ENCODE measurements at places on chromosomes 1 and 21.

DNA sequence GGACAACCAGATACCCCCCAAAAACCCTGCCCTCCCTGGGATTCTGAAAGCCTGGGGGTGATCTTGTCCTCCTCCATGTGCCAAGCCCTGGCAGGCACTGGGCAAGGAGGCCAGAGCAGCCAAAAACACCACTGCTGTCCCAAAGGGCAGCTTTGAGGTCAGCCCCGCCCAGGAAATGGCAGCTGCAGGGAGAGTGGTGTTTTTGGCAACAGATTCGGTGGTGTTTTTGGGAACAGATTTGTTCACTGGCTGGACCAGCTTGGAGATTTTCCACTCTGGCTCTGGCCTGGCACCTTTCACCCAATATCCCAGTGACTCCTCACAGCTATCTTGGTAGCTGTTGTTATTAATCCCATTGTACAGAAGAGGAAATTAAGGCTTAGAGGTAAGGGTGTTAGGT is 34.7 kb downstream of the LRP8 start:
- no peak overlapping the region for H3K4me3 ChIP-seq
- H3K36me3 ChIP-seq = no peaks in the 10 kb centered on the region
- H3K27ac ChIP-seq = no peak overlapping the region
- H3K4me1 ChIP-seq = peaks cover 53% of the 10 kb centered on the region

- H3K4me1 ChIP-seq = peaks cover 10% of the 10 kb centered on the region
- H3K36me3 ChIP-seq = no peaks in the 10 kb centered on the region
- H3K4me3 ChIP-seq = no peak overlapping the region
Observed at GRCh38 chr1:32920833-32921232, 19.6 kb upstream of the TMEM54 start.

- DNase-seq = no peak
- no peaks in the 10 kb centered on the region for H3K27me3 ChIP-seq
- H3K4me1 ChIP-seq = peaks cover 8% of the 10 kb centered on the region
- no peak overlapping the region for H3K27ac ChIP-seq
Observed at GRCh38 chr1:53378932-53379661, 51.2 kb upstream of the LRP8 start.

DNA sequence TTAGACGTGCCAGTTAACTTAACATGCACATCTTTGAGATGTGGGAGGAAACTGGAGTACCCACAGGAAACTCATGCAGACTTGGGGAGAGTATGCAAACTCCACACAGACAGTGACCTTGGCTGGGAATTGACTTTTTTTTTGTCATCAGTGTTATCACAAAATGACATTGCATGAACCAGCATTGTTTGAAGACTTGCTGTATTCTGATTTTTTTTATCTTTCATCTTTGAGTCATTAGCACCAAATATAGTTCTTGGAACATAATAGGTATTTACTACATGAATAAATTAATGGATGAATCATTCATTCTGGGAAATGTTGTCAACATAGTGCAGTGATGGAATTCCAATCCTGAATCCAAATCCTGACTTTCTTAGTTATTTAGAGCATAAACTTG is 77.0 kb downstream of the ATF6 start:
- no peak overlapping the region for H3K4me3 ChIP-seq
- H3K27ac ChIP-seq = no peak overlapping the region
- no peaks in the 10 kb centered on the region for H3K36me3 ChIP-seq
- peaks cover 27% of the 10 kb centered on the region for H3K4me1 ChIP-seq
- DNase-seq = no peak
- no peaks in the 10 kb centered on the region for H3K27me3 ChIP-seq

- DNase-seq = no peak
- no peak overlapping the region for H3K4me3 ChIP-seq
- no peak overlapping the region for H3K27ac ChIP-seq
- no peaks in the 10 kb centered on the region for H3K36me3 ChIP-seq
- no peaks in the 10 kb centered on the region for H3K4me1 ChIP-seq
Observed at GRCh38 chr21:36873513-36873912, 93.0 kb downstream of the HLCS start.

GRCh38 chr1:172680733-172681275 is 21.9 kb downstream of the FASLG start:
- no peaks in the 10 kb centered on the region for H3K36me3 ChIP-seq
- H3K27me3 ChIP-seq = no peaks in the 10 kb centered on the region
- no peaks in the 10 kb centered on the region for H3K4me1 ChIP-seq
- no peak overlapping the region for H3K27ac ChIP-seq

GRCh38 chr21:45257673-45258341 is 29.9 kb downstream of the POFUT2 start:
- H3K27ac ChIP-seq = no peak overlapping the region
- no peak for DNase-seq
- H3K4me1 ChIP-seq = no peaks in the 10 kb centered on the region
- H3K27me3 ChIP-seq = no peaks in the 10 kb centered on the region

Measured in thyroid gland (tissue), 4 donors.